ENCODE measurements at places on chromosomes 5 and 9. TPM values are rescaled to one million over a fixed set of nuclear protein-coding genes. Genes with fewer than 3 reads are reported as not detected.

GRCh38 chr5:37738057-37738691 is 101.7 kb downstream of the GDNF start:
- no peak for DNase-seq

GRCh38 chr9:12133416-12133815 is 559.8 kb upstream of the TYRP1 start:
- DNase-seq = no peak

Gene SPINK6
- not detected for total RNA-seq

Gene INSL4
- not detected for total RNA-seq

Gene ENTPD2
- not detected for total RNA-seq

Gene IRGM
- total RNA-seq = not detected

Measured in G401 (cell line).